Naive thymus-derived CD4-positive, alpha-beta T cell (primary cell): ENCODE measurements at places on chromosomes 12 and 14.

GRCh38 chr12:86681060-86681459 is 424.9 kb upstream of the MGAT4C start:
- no peak for DNase-seq

- DNase-seq, result no peak
Measured at GRCh38 chr12:132238884-132239283, 90.5 kb downstream of the GALNT9 start.

DNA sequence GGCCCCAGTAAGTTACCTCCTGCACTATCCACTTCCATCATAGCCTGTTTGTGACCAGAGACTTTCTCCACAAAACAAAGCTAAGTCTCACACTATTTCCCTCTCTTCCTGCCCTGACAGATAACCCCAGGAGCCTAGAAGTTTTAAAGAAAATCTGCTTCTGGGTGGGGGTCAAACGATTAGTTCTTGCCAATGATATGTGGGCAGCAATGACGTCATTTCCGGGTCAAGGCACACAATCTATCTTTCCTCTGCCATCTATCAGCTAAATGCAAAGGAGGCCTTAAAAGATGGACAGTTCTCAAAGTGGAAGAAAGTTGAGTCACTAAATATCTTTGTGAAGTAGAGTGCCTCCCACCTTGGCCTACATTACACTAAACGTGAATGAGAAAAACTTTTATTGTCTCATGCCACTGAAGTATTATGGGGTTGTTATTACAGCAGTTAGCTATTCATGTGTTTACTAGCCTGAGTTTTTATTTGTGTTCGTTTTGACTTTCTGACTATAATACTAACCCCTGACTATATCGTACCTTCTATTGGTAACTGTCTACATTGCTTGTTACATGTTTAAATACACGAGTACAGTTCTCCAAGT is 86.2 kb downstream of the DENND5B start:
- DNase-seq, result no peak

GRCh38 chr14:95518045-95518751 is 1.7 kb upstream of the SYNE3 start:
- no peak for DNase-seq

DNA sequence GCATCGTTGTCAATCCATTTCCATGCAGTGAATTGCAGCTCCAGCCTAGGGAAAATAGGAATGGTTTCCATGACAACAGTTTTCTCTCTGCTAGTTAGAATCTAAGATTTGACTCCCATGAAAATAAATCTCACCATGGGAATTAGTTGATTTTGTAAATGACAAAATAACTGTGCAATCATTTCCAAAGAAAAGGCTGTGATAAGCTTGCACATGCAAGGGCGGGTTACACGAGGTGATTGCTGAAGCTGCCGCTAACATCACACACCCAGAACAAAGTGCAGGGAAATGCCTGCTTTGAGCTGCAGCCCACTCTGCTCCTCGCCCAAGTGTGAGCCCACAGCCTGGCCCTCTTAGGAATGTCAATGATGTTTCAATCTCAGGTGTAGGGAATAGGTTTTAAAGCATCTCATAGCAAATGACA is 53.8 kb downstream of the TRIM9 start:
- no peak for DNase-seq

GRCh38 chr14:34692348-34692747 is 22.0 kb downstream of the CFL2 start:
- DNase-seq, result no peak

DNA sequence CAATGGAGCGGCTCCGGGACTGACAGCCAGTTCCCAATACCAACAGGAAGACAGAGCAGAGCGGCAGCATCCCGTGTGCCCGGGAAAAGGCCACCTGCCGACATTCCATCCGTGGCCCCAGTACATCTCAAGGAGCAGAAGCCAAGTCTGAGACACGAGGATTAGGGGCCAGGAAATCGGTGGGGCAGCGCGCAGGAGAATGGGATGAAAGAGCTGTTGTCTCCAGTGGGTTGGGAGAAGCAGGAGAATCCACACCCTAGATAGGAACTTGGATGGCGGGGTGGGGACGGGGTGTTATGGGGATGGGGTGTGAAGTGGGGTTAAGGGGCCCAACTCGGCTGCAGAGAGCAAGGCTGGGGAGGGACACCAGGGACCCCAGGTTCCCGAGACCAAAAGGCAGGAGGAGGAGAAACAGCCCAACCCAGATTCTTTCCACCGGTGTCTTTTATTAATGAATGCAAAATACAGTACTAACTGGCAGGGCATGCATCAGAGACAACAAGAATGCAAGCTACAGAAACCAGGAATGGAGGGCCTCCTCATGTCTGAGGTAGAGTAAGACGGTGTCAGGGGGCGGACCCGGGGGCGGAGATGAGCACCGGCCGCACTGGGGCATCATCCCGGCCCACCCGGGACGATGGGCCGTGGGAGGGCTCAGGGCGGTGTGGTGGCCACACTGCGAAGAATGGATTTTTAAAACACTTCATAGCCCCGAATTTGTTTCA is 50.3 kb downstream of the BEGAIN start:
- DNase-seq, result no peak

DNA sequence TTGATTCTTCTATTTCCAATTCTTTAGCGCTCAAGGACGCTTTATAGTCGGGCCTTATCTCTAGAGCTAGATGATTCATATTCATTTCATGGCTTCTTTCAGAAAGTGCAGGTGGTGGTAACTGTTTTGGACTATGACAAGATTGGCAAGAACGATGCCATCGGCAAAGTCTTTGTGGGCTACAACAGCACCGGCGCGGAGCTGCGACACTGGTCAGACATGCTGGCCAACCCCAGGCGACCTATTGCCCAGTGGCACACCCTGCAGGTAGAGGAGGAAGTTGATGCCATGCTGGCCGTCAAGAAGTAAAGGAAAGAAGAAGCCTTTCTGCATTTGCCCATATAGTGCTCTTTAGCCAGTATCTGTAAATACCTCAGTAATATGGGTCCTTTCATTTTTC is 241.9 kb downstream of the PAWR start:
- no peak for DNase-seq

GRCh38 chr12:128459067-128459466 is 192.1 kb downstream of the TMEM132C start:
- DNase-seq, result no peak

DNA sequence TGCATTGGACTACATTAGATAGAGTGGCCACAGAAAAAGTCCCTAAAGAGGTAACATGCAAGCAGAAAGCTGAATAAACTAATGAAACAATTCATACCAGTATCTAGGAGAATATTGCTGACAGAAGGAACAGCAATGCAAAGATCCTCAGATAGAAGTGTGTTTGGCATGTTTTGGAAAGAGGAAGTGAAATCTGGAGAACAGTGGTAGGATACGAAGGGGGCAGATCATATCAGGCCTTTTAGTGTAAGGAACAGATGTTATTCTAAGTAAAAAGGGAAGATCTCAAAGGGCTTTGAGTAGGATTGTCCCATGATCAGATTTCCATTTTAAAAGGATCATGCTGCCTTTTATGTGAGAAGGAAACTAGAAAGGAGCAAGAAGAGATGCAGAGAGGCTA is 342.9 kb downstream of the PAWR start:
- DNase-seq, result no peak

DNA sequence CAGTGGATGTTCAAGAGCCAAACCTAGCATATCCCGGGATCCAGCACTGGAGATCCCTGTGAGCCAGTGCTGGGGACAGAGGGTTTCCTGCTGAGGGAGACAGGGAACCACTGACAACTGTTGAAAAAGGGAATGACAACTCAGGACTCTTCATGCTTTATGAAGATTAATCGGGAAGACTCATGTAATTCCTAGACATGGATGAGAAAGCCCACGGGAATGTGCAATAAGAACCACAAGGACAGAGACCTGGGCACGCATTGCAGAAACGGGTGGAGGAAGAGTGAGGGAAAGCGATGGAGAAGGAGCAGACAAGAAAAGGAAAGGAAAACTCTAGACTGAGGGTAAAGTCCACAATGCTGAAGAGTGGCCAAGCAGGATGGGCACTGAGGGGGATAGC is 296.0 kb downstream of the PCNX1 start:
- DNase-seq, result no peak

DNA sequence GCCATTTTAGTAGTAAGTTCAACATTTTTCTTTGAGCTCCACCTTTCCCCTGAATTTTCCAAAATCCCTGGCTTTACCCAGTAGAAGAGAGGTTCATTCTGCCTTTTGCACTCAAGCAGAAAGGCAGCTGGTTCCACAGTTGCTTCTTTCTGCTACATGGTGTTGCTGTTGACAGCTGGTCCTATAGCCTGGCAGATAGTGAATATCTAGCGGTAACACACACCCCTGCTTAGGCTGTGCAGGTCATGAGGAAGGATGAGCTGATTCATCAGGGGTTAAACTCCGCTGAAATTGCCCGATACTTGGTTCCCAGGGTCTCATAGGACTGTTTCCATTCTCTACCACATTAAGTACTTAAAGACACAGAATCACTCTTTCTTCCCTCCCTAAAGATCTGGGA is 62.4 kb downstream of the PUS7L start:
- no peak for DNase-seq

- no peak for DNase-seq
Measured at GRCh38 chr12:59314209-59314608, 281.6 kb upstream of the SLC16A7 start.

GRCh38 chr14:68307790-68308168 is 485.1 kb downstream of the ZFP36L1 start:
- DNase-seq, result no peak

DNA sequence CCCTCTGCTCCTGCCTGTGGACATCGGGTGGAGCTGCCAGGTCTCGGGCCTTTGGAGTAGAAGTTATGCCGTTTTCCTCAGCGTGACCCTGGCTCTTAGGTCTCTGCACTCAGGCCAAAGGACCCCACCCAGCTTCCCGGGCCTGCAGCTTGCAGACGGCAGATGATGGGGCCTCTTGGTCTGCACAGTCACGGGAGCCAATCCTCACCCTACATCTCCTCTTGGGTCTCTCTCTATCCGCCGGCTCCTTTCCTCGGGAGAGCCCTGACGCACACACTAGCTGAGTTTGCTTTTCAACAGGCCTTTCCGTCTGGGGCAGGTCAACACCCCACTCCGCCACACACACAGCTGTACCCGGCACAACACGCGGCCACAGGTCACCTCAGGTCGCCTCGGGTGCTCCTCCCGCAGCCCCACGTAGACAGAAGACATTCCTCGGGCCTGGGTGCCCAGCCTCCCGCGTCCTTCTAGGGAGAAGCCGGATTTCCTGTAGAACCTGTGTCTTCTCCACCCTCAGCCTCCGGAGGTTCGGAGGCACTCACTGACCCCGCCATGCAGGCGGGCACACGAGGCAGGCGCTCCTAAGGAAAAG is 9.9 kb downstream of the GALNT9 start:
- no peak for DNase-seq

DNA sequence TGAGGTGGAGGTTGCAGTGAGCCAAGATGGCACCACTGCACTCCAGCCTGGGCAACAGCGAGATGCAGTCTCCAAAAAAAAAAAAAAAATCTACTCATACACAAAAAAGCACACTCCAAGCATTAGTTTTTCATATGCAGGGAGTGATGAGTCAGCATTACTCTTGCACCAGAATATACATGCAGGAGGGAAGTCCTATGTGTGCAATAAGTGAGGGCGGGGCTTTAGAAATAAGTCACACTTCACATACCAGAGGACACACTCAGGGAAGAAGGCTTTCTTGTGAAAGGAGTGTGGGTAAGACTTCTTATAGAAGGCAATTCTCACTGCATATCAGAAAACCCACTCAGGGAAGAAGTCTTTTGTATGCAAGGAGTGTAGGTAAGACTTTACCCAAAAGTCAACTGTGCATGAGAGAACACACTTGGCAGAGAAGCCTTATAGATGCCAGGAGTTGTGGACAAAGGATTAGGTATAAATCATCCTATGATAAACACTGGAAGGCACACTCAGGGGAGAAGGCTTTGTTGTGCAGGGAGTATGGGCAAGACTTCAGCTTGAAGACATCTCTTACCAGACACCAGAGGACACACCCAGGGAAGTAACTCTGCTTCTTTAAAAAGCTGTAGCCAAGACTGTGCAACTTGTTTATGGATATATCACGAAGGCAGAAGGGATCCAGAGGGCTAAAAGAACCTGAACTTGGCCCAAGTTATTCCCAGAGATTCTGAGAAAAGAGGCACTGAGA is 50.5 kb downstream of the ATF7 start:
- DNase-seq, result no peak

DNA sequence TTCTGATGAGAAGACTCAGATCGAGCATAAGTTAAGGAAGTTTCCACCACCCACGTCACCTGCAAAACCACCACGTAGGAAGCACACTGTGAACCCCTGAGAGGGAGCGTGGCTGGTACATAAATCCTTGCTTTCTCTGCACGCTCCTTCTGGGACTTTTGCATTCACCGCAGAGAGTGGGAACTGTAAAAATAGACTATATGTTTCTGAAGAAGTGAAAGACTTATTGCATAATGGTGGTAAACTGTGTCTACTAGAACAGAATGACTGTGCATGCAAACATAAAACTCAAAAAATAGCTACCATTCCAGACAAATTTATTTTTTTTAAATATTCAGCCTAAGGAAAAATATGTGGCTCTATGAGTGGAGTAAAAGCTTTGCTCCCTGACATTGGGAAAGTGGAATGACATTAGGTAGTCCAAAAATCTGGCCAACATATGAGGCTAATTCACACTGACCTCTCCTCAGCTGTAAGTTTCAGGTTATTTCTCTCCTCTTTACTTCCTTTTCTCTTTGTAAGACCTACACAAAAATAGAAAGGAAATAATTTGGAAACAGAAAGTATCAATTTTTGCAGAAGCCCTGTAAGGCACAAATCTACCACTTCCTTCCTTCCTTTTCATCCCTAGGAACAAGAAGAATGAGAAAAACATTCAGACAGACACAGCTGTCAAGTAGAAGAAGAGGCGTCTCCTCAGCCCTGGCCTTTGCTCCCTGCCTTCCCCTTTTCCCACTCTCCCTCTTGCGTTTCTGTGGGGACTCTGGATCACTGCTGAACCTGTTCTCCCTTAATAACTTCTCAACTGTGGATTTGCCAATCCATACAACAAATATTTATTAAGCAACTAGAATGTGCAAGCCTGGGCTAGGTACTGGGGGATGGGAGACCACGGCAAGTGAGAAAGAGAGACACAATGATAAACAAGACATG is 264.3 kb upstream of the FOXN3 start:
- peak; percentile 50 for DNase-seq

DNA sequence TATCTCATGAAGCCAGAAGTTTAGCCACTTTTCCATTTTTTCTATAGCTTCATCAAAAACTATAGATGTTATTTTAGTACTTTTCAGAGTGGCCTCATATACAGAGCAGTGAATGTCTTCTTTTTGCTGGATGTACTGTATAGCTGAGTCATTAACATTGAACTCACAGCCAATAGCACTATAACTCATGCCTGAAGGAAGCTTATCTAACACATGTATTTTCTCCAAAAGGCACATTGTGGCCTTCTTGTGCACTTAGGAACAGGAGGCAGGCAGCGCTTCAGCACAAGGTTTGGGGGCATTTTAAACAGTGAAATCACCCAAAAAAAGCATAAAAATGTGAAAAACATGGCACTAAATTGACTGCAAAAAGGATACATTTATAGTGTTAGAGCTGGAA is 336.8 kb upstream of the TMTC1 start:
- DNase-seq, result no peak

- no peak for DNase-seq
Measured at GRCh38 chr12:132837693-132838409, 9.2 kb upstream of the GOLGA3 start.
